ENCODE measurements at places on chromosomes 5 and 9.

DNA sequence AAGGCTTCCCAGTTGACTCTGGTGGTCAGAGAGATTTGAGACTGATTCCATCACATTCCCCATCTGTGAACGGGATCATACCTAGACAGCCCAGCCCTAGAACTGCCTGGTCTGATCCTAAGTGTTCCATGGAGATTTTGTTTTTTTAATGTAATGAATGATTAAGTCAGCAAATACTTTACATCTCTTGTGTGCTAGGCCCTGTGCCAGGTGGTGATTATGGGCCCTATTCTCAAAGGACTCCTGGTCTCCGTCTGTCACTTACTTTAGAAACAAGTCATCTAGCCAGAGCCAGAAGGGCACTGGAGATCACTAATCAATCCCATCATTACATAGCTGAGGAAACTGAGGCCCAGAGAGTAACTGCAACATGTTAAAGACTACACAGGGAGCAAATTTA is 1.1 kb upstream of the GPX3 start:
- DNase-seq, result no peak

DNA sequence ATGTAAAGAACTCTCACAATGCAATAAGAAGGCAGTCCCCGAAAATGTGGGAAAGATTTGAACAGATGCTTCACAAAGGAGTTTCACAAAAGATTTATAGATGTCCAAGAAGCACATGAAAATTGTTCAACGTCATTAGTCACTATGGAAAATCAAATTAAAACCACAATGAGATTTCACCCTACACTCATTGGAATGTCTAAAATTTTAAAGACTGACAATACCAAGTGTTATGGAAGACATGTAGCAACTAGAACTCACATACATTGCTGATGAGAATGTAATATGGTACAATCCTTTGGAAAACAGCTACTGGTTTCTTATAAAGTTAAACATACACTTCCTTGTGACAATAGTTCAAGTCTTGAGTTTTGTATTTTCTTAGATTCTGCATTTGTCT is 11.0 kb upstream of the RECK start:
- no peak for DNase-seq

GRCh38 chr5:73312872-73313510 is 135.6 kb downstream of the FOXD1 start:
- DNase-seq, result no peak

DNA sequence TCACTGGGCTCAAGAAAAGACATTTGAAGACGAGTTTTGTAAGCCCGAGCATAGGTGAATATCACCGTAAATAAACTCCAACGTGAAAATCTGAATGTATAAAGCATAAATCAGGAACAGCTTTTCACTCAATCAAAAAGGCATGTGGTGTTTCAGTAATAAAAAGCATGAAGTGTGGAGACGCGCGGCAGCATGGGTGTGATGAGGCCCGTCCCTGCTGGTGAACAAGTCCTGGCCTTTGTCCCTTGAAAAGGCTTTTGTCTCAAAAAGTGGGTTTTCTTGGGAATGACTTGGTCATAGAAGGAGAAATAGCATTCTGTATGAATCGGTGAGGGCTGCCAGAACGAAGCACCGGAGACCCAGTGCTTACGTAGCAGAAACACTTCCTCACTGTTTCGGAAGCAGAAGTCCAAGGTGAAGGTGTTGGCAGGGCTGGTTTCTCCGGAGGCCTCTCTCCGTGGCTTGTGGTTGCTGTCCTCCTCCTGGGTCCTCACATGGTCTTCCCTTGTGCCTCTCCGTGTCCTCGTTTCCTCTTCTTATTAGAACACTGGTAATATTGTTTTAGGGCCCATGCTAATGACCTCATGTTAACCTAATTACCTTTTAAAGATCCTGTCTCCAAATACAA is 24.9 kb downstream of the ROPN1L start:
- no peak for DNase-seq

DNA sequence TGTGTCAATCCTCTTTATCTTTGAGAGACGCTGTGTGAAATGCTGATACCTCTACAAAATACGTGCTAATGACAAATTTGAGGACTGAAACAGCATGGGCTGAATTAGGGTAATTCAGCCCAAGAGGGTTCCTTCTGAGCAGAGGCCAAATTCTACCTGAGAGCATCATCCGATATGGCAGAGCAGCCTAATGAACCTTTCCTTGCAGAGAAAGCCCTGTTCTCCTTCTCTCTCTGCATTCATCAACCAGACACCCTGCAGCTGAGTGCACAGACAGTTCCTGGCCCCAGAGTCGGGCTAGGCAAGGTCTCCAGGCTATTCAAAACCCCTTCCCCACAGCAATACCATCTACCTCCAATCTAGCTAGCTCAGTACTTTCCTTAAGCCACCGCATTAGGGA is 77.9 kb downstream of the TRIM32 start:
- no peak for DNase-seq

GRCh38 chr5:174735498-174736330 is 11.3 kb downstream of the MSX2 start:
- DNase-seq, result no peak

DNA sequence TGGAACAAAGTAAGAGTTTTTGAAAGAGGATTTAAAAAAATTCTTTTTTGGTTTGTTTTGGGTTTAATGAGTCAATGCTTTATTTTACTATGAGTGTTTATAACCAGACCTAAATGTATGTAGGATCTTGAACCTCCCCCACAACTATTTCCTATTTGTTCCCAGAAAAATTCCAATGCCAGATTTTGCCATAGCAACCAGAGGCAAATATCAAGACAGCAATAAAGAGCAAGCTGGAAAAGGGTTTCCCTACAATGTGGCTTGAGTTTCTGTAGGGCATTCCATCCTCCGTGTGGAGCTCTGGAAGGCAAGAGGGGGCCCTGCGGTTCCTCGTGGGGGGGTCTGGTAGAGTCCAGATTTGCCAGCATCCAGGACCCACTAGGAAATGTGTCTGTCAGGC is 27.8 kb upstream of the GDNF start:
- no peak for DNase-seq

DNA sequence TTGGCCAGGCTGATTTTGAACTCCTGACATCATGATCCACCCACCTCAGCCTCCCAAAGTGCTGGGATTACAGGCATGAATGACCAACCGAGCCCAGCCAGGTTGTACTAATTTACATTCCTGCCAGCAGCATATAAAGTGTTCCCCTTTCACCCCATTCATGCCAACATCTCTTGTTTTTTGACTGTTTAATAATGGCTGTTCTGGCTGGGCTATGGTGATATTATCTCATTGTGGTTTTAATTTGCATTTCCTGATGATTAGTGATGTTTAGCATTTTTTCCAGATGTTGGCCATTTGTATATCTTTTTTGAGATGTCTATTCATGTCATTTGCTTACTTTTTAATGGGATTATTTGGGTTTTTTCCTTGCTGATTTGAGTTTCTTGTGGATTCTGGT is 87.3 kb downstream of the INVS start:
- no peak for DNase-seq

Measured in stimulated activated CD8-positive, alpha-beta memory T cell treated with anti-CD3 and anti-CD28 coated beads, Interleukin-4, amount 100 ng/mL, for 4 hours (primary cell).